ENCODE measurements at places on chromosomes 13 and 19.
A peak's percentile ranks its signal among the peaks of the same experiment; 100 is the strongest.

DNA sequence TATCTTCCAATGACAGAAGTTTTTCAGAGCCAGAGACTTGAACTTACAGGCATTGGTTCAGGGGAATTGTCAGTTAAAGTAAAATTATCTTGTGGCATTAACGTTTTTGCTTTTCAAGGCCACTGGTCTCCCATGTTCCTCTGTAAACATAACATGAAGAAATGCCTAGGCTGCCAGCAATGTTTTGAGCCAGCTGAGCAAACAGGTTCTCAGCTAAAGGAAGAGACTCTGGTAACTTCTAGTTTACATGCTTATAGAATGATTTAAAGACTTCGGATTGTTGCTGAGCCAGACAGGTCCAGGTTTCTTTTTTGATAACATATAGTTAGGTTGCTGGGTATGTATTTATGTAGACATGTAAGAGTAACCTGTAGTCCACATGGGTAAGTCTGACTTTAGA is 35.7 kb downstream of the ZNF493 start:
- no peak for DNase-seq

GRCh38 chr13:113432506-113433270 is 20.6 kb downstream of the ADPRHL1 start:
- no peak for DNase-seq

- DNase-seq, result no peak
Measured at GRCh38 chr19:44648631-44649251, 5.0 kb downstream of the PVR start.

GRCh38 chr19:3516675-3517207 is 10.6 kb downstream of the FZR1 start:
- DNase-seq, result no peak

- DNase-seq, result no peak
Measured at GRCh38 chr13:76884186-76884906, 1.9 kb downstream of the KCTD12 start.

- DNase-seq, result no peak
Measured at GRCh38 chr19:34471906-34472700, 9.5 kb upstream of the WTIP start.

DNA sequence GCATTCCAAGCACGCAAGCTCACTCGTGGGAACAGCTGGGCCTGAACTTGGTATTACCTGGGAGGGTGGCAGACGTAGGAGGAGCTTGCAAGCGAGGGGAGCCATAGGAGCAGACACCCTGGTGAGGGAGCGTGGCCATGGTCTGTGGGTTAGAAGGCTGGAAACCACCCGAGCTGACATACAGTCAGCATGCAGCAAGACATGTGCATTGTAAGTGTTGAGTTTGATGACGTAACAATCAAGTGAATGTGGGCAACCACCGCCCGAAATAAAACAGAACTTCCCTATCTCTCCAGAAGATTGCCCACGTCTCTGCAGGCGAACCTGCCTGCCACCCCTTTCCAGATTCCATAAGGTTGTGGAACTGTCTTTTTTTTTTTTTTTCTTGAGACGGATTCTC is 26.8 kb downstream of the UBXN6 start:
- DNase-seq, result no peak

- no peak for DNase-seq
Measured at GRCh38 chr13:74645586-74645985, 511.4 kb upstream of the KLF12 start.

GRCh38 chr19:19304186-19304965 is 15.9 kb downstream of the SUGP1 start:
- DNase-seq, result no peak

DNA sequence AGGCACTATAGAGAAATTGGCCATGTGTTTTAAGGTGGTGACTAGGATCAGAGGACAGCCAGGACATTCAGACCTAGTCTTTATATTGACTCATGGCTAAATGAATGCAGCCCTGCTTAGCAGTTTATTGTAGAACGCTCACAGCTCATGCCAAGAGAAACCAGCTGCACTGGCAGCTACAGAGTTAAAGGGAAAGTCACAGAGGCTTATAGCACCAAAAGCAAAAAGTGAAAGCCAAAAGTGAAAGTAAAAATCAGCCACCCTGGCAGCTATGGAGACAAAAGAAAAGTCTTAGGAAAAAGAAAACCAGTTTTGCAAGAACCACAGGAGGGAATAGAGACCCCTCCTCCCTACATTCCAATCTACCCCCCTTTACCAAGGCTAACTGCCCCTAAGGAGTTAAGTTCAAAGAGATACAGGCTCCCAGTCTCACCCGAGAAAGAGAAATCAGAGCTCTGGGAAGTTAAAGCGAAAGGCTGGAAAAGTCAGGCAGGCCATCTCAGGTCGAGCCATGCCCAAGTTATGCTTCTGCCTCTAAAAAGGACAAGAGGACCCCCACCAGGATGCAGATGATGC is 99.0 kb downstream of the ZNF429 start:
- no peak for DNase-seq

GRCh38 chr19:43533546-43534304 is 737 bp downstream of the ZNF575 start:
- peak; percentile 91 for DNase-seq

- DNase-seq, result no peak
Measured at GRCh38 chr19:30073152-30074000, 131.3 kb downstream of the URI1 start.

- no peak for DNase-seq
Measured at GRCh38 chr13:39401756-39402155, 201.2 kb downstream of the LHFPL6 start.

GRCh38 chr13:112869202-112870050 is 99.6 kb upstream of the MCF2L start:
- no peak for DNase-seq

- DNase-seq, result no peak
Measured at GRCh38 chr13:22801402-22802003, 379.3 kb upstream of the SGCG start.

DNA sequence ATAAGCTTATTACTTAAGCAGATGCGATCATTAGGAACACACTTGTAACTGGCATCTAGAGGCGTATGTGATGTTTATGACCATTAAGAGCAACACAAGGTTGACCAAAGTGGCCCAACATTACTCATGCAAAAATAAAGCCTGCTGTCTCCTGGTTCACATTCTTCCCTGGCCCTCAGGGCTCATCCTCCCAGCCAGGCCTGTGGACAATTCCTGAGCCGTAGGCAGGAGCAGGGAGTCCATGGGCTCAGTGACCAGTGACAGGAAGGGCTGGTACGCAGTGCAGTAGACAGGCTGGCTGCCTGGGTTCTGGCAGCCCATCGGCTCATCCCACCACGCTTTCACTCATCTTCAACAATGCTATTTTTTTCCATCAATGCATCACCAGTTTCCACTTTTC is 106.0 kb downstream of the STK24 start:
- no peak for DNase-seq

GRCh38 chr19:35959040-35959967 is 23.1 kb downstream of the LRFN3 start:
- peak; percentile 84 for DNase-seq

- no peak for DNase-seq
Measured at GRCh38 chr19:47704024-47704423, 9.2 kb upstream of the EHD2 start.

DNA sequence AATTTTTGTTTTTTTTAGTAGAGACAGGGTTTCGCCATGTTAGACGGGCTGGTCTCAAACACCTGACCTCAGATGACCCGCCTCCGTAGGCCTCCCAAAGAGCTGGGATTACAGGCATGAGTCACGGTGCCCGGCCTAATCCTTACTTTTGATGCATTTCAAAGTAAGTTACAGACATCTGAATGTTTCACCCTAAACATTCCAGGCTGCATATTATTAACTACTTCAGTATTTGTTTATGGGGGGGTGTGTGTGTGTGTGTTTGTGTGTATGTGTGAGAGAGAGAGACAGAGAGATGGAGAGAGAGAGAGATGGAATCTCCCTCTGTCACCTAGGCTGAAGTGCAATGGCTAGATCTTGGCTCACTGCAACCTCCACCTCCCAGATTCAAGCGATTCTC is 13.1 kb downstream of the SULT2B1 start:
- no peak for DNase-seq

DNA sequence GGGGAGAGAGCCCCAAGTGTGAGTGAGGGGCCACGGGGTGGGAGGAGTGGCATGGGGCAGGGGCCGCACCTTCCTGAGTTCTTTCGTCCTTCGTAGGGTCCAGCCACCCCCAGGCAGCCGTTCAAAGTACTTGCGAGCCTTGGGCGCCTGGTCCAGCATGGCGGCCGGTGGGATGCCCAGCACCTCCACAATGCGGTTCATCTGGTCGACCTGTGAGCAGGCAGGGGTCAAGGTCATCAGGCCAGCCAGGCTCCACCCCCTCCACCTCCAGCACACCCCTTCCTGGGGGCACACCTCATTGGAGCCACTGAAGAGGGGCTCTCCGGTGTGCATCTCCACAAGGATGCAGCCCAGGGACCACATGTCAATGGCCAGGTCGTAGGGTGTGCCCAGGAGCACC is 6.7 kb downstream of the DYRK1B start:
- DNase-seq, result no peak

DNA sequence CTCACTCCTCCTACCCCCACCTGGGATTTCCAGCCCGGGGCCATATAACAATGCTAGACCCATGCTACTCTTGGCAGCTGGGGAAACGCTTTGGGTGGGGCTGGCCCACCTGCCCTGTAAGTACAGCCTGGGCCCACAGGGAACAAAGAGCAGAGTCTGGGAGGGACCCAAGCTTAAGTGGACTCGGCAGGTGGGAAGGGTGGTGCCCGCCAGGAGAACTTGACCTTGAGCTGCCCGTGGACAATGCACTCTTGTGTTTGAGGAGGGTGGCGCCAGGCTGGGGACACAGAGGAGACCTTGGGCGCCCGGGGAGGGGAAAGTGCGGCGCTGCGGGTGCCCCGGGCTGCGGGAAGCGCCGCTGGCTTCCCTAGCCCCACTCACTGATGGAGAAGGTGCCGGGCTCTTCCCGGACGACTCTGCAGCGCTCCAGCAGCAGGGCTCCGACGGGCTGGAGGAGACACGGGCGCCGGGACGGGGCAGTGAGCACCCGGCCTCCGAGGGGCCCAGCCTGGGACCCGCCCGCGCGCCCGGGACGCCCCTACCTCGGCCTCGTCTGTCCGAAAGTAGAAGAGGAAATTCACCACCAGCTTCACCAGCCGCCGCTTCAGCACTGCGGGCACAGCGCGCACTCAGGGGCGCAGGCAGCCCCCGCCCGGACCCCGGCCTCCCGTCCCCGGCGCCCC is 607 bp downstream of the PLEKHJ1 start:
- DNase-seq, result no peak

DNA sequence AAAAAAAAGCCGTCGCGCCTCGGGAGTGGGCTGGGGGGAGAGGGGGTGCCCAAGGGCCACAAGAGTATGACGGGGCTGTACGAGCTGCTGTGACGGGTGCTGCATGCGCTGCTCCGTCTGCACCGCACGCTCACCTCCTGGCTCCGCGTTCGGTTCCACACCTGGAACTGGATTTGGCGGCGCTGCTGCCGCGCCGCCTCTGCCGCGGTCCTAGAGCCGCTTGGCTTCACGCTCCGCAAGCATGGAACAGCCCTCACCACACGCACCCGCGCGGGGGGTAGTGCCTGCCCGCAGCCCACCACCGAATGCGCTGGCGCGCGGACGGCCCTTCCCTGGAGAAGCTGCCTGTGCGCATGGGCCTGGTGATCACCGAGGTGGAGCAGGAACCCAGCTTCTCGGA is 18.8 kb downstream of the C1QTNF9 start:
- no peak for DNase-seq

DNA sequence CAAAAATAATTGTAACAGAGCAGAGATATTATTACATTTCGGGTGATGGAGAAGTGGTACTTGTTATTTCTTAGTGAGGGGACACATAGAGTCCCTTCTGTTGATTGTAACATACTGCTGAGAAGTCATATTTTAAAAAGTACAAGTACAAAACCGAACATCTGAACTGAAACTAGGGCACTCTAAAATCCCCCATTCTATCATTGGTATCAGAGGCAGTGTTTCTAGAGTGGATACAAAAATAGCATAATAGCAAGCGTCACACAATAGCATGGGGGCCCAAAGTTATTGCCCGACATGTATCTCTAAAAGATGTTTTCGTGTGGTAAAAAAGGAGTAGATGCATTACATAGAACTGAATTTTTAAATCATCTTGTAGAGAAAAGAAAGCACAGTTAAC is 502.1 kb upstream of the SLC10A2 start:
- no peak for DNase-seq

- DNase-seq, result no peak
Measured at GRCh38 chr19:29260477-29261317, 47.7 kb upstream of the UQCRFS1 start.

- no peak for DNase-seq
Measured at GRCh38 chr19:36398571-36398970, 19.6 kb upstream of the ZFP14 start.

GRCh38 chr13:26919732-26920131 is 159.1 kb upstream of the GPR12 start:
- DNase-seq, result no peak

- peak; percentile 73 for DNase-seq
Measured at GRCh38 chr19:37691881-37692504, 27.6 kb downstream of the ZNF607 start.

GRCh38 chr13:71515744-71516038 is 351.3 kb downstream of the DACH1 start:
- DNase-seq, result no peak

GRCh38 chr13:31957772-31958171 is 73.8 kb upstream of the FRY start:
- no peak for DNase-seq

DNA sequence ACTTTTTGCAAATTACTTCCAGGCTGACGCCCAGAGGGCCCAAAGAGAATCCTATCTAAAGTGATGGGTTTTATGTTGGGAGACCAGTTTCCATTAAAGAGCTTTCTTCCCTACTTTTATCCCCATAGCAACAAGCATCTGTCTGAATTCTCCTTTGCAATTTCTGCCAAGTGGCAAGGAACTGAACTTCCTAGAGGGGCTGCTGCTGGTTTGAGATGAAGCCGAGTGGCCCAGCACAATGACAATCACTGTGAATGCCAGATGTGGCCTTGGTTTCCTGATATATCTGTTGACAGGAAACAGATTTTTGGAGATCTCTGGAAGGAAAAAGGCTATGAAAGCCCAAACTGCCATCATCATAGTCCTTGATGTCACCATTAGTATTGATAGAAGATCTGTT is 198.6 kb downstream of the OXGR1 start:
- no peak for DNase-seq

GRCh38 chr13:43143591-43143990 is 120.2 kb downstream of the DNAJC15 start:
- no peak for DNase-seq

- DNase-seq, result no peak
Measured at GRCh38 chr13:110907951-110908898, 6.6 kb downstream of the ANKRD10 start.

DNA sequence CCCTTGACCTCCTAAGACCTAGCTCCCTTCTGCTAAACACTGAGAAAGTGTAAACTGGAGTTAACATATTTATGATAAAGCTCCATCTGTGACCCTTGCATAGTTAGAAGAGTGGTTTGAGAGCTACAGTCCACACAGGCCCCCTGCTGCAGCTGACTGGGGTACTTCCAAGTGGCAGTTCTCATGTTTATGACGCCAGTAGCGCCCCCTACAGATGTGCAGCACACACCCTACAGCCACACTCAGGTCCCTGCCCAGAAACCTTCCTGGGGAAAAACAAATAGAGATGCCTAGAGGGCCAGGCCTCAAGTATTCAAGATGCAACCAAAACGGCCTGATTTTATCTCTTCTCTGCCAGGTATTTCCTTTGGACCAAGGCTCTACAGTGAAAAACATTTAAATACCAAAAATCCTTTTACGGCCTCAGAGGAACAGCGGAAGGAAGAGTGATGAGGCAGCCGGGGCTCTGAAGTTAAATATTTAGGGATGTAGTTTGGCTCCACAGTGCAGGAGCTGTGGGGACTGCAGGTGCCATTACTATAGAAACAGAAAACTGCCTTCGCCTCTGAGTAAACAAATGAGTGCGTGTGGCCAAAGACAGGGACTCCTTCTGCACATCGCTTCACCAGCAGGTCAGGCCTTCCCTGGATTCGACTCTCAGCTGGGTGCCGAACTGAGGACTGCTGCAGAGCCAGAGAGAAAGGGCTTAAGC is 553.1 kb downstream of the EFNB2 start:
- no peak for DNase-seq

Data from activated T-cell treated with anti-CD3 and anti-CD28 coated beads for 4 hours (primary cell).